ENCODE measurements at places on chromosomes 6 and 20. TPM values are rescaled to one million over a fixed set of nuclear protein-coding genes. Genes with fewer than 3 reads are reported as not detected.
A peak's percentile ranks its signal among the peaks of the same experiment; 100 is the strongest.

DNA sequence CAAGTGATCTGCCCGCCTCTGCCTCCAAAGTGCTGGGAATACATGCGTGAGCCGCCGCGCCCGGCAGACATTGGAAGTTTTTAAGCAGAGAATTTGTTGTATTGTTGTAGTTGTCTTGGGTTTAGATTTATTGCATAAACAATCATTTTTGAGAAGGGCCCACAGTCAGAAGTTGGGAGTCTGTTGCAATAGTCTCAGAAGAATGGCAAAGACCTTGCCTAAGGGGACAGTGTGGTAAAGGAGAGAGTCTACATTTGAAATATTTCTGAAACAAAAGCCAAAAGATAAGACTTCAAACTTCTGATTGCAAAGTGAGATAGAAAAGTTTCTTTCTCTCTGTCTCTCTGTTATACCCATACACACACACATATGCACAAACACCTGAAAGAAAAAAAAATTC is 22.5 kb downstream of the HFE start:
- DNase-seq: no peak

- peak; percentile 20 for DNase-seq
Measured at GRCh38 chr6:38436726-38437465, 202.8 kb downstream of the BTBD9 start.

PRELID3B gene
- 74.2 TPM for total RNA-seq

DNA sequence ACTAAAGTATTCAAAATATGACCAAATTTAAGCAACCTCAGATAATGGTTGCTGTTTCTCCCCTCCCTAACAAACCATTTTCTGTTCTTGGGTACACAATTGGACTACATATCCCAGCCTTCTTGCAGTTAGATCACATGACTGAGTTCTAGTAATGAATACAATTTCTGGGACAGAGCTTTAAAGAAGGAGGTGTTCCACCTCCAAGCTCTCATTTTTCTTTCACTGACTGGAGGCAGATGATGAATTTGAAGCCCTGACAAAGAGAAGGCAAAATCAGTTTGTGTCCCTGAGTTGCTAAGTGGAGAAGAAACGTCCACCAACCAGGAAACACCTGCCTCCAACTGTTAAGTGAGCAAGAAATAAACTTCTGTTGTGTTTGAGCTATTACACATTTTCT is 117.2 kb downstream of the LCA5 start:
- DNase-seq: no peak

DNA sequence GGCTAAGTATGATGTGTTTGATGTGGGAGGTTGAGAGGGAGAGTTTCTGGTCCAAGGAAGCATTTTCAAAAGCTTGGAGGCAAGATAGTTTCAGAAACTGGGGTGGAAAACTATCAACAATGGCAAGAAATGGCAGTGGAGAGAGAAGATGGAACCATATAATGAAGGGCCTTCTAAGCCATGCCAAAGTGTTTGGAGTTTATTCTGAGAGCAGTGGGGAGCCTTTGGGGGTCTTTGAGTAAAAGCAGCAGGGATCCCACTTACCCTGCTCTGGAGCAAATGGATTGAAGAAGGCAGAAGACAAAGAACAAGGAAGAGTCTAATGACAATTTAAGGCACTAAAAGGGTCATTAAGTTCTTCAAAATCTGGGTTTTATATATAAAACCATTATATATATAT is 538.9 kb downstream of the UTRN start:
- no peak for DNase-seq

OLIG3 gene
- not detected for total RNA-seq

- DNase-seq: no peak
Measured at GRCh38 chr20:25328954-25329498, 61.6 kb downstream of the ABHD12 start.

GRCh38 chr6:12956991-12957320 is 240.4 kb downstream of the PHACTR1 start:
- no peak for DNase-seq

PPP1R14C gene
- total RNA-seq: not detected
